ENCODE measurements at places on chromosomes 2 and 18.

DNA sequence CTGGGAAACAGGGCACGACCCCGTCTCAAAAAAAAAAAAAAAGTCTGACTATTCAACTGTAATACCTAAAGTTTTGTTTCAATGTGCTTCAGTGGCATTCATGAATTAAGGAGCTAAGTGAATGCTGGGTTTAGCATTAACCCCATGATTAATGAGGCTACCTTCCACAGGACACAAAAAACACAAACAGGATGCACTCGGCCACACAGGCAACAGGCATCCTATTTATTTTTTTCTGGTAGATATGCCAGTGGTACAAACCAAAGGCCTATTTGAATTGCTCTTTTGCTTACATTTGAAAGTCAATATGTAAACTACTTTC lies 48.3 kb downstream of the CDH2 start:
- DNase-seq: no peak

DNA sequence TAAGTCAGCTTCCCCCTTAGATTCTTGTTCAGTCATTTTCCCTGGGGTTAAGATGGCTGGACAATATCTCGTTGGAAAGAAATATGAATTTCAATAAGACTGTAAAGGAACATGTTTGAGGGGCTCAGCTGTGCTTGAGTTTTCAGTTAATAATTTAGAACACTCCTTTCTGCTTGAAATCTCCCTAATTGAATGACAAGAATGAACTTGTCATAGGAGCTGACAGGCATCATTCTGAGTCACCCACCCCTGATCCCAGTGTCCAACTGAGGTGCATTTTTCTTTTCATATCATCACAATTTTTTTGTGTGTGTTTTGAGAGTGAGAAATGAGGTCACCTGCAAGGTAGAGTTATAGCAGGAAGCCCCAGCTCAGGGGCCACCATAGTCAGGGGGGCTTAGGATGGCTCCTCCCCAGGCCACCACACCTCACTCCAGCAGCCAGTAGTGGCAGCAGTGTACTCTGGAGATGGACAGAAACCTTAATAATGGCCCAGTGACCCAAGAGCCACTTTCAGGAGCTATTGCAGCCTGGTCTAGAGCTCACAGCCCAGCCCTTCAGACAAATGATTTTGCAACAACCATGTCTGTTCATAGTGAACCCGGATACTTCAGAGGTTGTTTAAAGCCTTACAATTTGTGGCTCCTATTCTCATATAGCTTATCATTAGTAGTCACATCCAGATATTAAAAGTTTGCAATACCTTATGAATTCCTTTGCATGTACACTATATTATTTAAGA lies 174.5 kb downstream of the MAIP1 start:
- no peak for DNase-seq

DNA sequence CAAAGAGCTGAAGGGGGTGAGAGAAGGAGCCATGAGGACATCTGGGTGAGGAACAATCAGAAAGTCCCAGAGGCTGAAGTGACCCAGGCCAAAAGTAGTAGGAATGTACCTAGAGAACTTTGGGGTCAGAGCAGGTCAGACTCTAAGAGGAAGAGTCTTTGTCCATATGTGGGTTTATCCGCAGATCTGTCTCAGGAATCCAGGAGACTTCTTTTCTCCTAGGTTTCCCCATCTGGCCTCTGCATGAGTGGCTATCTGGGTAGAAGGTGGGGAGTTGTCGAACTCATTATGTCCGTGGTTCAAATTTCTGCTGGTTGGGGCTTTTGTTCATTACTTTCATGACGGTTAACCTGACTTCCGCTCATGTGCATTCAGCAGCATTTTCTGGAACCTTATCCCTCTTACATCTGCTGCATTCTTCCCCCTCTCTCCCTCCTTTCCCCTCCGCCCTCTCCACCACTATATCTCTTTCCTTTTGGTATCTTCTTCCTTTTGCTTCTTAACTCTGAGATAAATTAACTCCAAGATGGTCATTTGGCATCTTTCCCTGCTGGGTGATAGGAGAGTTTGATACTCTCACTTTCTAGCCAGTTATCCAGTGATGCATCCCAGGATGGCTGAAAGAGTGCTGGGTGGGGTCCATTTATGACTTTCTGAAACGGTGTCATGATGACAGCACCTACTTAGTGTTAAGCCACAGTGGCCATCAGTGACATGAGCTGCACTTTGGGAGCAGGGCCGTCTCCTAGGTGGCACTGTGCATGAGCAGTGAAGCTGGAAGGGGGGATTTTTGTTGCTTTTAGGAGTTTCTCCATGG lies 2.1 kb downstream of the LIPG start:
- no peak for DNase-seq

GRCh38 chr2:149313512-149313972 lies 16.8 kb upstream of the LYPD6 start:
- DNase-seq: no peak

DNA sequence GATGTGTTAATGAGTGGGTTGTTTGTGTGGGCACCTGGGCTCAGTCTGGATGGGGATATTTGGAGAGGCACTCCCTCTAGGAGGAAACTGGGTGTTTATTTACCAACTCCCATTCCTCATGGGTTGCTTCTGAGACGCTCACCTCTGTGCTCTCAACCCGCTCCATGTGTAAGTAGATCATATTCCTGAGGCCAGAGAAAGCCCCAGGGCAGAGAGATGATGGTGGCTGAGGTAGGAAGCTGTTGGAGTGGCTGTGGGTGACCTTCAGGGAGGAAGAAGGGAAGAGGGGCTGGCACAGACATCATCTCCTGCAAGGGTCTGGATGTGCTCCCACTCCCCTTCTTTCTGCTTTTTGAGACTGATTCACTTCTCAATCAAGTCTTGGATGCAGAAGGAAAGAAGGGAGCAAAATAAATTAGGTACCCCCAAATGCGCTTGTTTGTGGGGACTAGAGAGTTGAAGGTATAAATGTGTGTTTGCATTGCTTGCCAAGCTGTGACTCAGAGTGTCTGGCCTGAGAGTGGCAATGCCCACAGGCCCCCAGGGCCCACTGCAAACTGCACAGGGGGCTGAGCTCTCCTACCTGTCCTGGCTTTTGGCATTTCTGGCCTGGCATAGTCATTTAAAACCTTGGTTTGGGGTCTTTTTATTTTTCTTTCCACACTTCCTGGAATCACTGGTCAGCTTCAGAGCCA lies 57.2 kb upstream of the TNP1 start:
- no peak for DNase-seq

- no peak for DNase-seq
These were observed 165.0 kb downstream of the SLC4A3 start for GRCh38 chr2:219792446-219792845.

DNA sequence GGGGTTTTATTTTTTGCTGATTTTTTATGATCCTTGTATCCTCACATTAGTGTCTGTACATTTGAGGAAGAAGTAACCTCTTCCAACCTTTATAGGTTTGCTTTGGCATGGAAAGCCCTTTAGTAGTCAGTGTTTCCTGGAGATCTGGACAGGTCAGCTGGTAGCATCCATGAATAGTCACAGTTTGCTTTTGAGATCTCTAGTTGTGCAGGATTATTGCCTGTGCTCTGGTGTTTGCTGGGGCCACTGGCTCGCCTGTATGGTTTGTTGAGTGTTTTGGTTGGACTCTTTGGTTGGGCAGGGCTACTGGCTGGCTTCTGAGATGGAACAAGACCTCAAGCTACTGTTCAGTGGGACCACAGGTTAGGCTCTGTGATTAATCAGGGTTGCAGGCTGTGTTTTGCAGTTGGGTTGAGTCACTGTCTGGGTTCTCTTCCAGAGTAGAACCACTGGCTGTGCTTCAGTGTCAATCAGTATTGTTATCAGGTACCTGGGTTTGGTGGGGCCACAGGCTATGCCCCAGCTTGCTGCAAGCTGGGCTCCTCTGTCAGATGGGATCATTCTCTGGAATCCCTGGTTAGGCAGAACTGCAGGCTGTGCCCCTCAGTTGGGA lies 20.0 kb downstream of the SP140L start:
- no peak for DNase-seq

- DNase-seq: no peak
These were observed 127.7 kb downstream of the CAPN13 start for GRCh38 chr2:30679426-30680088.
